PC-9 (cell line): ENCODE measurements at places on chromosomes 13 and 19. TPM values are rescaled to one million over a fixed set of nuclear protein-coding genes. Genes with fewer than 3 reads are reported as not detected.

DNA sequence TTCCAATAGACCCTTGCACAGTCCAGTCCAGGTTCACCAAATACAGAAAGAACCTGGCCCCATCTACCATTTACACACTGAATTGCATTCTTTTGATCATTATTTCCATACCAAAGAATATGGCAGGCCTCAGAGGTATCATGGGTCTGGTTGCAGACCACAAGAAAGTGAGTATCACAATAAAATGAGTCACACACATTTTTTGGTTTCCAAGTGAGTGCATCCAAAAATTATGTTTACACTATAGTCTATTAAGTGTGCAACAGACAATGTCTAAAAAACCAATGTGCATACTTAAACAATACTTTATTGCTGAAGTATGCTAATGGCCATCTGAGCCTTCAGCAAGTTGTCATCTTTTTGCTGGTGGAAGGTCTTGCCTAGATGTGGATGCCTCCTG lies 105.3 kb downstream of the SPACA7 start:
- H3K4me1 ChIP-seq, result no peaks in the 10 kb centered on the region
- H3K4me3 ChIP-seq, result no peak overlapping the region
- H3K27me3 ChIP-seq, result no peaks in the 10 kb centered on the region
- H3K27ac ChIP-seq, result no peak overlapping the region
- no peak for DNase-seq

GRCh38 chr19:49573009-49573408 lies 7.3 kb downstream of the NOSIP start:
- H3K4me3 ChIP-seq, result no peak overlapping the region
- H3K36me3 ChIP-seq, result no peaks in the 10 kb centered on the region
- no peaks in the 10 kb centered on the region for H3K27me3 ChIP-seq
- H3K27ac ChIP-seq, result no peak overlapping the region
- DNase-seq, result no peak
- H3K4me1 ChIP-seq, result no peaks in the 10 kb centered on the region

Gene GIPR
- 5.8 and 6.7 TPM in 2 replicates for total RNA-seq

DNA sequence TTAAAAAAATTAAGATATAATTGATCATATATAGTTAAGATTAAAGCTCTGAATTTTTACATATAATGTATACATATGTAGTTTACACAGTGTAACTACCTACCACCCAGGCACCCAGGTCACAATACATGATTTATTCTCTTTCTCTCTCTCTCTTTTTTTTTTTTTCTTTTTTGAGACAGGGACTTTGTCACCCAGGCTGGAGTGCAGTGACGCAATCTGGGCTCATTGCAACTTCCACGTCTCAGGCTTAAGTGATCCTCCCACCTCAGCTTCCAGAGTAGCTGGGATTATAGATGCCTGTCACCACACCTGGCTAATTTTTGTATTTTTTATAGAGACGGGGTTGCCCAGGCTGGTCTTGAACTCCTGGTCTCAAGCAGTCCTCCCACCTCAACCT lies 18.8 kb upstream of the CLASRP start:
- no peaks in the 10 kb centered on the region for H3K4me1 ChIP-seq
- no peaks in the 10 kb centered on the region for H3K27me3 ChIP-seq
- no peak overlapping the region for H3K27ac ChIP-seq
- DNase-seq, result no peak

Gene KIR2DL4
- total RNA-seq, result not detected in 2 replicates

DNA sequence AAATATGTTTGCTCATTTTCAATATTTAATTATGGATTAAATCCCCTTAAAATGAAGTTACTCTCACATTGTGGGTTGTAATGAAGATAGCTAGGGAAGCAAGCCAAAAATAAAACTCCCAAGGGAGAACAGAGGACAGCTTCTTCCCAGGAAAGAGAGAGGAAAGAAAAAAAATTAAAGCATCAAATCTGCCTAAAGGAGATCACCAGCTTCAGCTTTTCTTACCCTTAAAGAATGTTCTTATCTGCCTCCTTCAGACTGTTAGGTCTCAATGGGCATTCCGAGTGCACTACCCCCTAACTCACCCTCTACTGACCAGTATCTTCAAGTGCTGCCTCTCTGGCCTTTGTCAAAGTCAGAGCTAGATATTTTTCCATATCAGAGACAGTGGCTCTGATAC lies 55.2 kb downstream of the XPO4 start:
- no peak overlapping the region for H3K27ac ChIP-seq
- H3K4me1 ChIP-seq, result no peaks in the 10 kb centered on the region
- DNase-seq, result no peak
- no peaks in the 10 kb centered on the region for H3K27me3 ChIP-seq

Gene PSG6
- not detected in 2 replicates for total RNA-seq

Gene ELSPBP1
- total RNA-seq, result not detected in 2 replicates

Gene ZNF226
- 12.9 and 21.7 TPM in 2 replicates for total RNA-seq

- H3K27me3 ChIP-seq, result no peaks in the 10 kb centered on the region
- H3K4me1 ChIP-seq, result peaks cover 25% of the 10 kb centered on the region
- no peak for DNase-seq
- no peaks in the 10 kb centered on the region for H3K36me3 ChIP-seq
These were observed 18.6 kb downstream of the PEPD start for GRCh38 chr19:33503030-33503429.

DNA sequence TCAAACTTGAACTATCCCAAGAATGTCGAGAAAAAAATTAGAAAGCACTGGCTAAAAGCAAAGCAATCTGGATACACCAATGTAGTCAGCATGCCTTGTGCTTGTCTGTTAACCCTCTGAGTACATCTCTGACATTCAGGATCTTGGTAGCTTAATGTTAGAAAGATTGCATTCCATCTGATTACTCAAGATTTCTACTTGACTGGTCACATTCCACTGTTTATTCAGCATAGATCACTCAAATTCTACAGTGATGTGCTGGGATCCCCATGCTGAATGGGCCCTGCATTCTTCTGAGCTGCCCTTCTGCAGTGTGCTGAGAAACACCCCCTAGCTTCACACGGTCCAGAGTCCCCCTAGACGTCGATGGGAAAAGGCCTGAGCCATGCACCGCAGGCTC lies 295.4 kb upstream of the MAB21L1 start:
- peaks cover 21% of the 10 kb centered on the region for H3K4me1 ChIP-seq
- no peaks in the 10 kb centered on the region for H3K36me3 ChIP-seq
- 0 out of 2 replicates have a peak overlapping the region, but pooled peaks have one; percentile 3 for H3K27ac ChIP-seq
- H3K4me3 ChIP-seq, result 0 out of 2 replicates have a peak overlapping the region, but pooled peaks have one; percentile 4

DNA sequence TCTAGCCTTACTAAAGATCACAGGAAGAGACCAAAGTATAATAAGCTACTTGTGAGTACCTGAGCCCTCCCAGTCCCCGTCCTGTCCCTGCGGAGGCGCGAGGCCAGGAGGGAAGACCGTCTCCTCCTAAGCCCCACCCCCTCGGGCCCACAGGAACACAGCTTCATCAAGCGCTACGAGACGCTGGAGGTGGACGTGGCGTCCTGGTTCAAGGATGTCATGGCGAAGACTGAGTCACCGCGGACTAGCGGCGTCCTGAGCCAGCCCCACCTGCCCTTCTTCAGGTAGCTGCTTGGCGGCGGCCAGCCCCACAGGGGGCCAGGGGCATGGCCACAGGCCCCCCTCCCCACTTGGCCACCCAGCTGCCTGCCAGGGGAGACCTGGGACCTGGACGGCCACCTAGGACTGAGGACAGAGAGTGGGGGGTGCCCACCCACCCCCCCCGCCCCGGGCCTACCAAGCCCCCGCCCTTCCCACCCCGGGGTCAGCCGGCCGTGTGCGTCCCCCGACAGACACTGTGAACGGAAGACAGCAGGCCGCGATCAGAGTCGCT lies 2.4 kb upstream of the TGFBR3L start:
- H3K4me1 ChIP-seq, result no peaks in the 10 kb centered on the region; the same call in 1 of the 2 replicates
- H3K27me3 ChIP-seq, result peaks cover 18% of the 10 kb centered on the region
- 0 out of 2 replicates have a peak, but pooled peaks cover 7% of the 10 kb centered on the region for H3K36me3 ChIP-seq
- H3K27ac ChIP-seq, result no peak overlapping the region
- DNase-seq, result no peak
- no peak overlapping the region for H3K4me3 ChIP-seq

DNA sequence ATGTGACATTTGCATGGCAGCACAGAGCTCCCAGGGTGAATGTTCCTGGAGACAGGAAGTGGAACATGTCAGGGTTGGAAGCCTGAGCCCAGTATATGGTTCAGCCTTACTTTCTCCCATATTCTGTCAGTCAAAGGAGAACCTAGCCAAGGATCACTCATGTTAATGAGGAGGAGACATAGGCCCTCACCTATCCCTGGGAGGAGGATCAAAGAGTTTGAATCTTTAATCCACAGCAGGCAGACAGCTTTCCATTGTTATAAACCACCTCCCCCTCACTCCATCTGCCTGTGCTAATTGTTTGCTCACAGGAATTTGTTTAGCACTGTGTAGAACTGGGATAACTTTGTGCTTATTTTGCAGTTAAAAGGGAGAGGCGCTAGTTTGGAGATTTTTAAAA lies 1069.1 kb downstream of the EFNB2 start:
- DNase-seq, result no peak
- no peak overlapping the region for H3K4me3 ChIP-seq
- no peak overlapping the region for H3K27ac ChIP-seq
- no peaks in the 10 kb centered on the region for H3K4me1 ChIP-seq
- H3K36me3 ChIP-seq, result no peaks in the 10 kb centered on the region
- no peaks in the 10 kb centered on the region for H3K27me3 ChIP-seq

- peaks cover 9% of the 10 kb centered on the region; the same call in 1 of the 2 replicates for H3K27me3 ChIP-seq
- H3K36me3 ChIP-seq, result no peaks in the 10 kb centered on the region
- H3K27ac ChIP-seq, result no peak overlapping the region
- H3K4me1 ChIP-seq, result no peaks in the 10 kb centered on the region
- H3K4me3 ChIP-seq, result no peak overlapping the region
- DNase-seq, result no peak
These were observed 468.9 kb upstream of the TSHZ3 start for GRCh38 chr19:31817971-31818797.

Gene CCDC159
- 9.4 and 13.7 TPM in 2 replicates for total RNA-seq

Gene ALKBH6
- 48.2 and 55.1 TPM in 2 replicates for total RNA-seq

Gene RGCC
- total RNA-seq, result 3.4 and 4.8 TPM in 2 replicates

Gene PPAN
- 38.4 and 41.0 TPM in 2 replicates for total RNA-seq

DNA sequence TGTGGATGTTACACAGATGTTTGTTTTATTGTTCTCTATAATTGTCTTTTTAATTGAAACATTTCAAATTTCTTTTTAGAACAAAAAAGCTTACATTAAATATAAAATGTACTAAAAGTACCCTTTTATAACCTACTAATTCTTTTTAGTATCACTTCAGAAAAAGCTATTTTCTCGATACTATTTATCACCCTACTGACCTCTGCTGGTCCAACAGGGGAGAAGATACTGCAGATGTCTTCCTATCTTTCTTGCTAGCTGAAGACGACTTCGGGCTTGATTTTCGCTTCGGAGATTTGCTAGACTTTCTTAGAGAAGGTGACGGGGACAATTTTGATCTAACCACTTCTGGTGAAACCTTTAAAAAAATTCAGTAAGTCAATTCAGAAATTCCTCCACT lies 42.4 kb downstream of the ZC3H13 start:
- no peak overlapping the region for H3K4me3 ChIP-seq
- no peaks in the 10 kb centered on the region for H3K27me3 ChIP-seq
- H3K4me1 ChIP-seq, result no peaks in the 10 kb centered on the region
- H3K27ac ChIP-seq, result no peak overlapping the region

GRCh38 chr13:33454844-33455705 lies 169.5 kb upstream of the STARD13 start:
- no peaks in the 10 kb centered on the region for H3K27me3 ChIP-seq
- H3K27ac ChIP-seq, result no peak overlapping the region
- H3K4me3 ChIP-seq, result no peak overlapping the region
- H3K4me1 ChIP-seq, result no peaks in the 10 kb centered on the region
- DNase-seq, result no peak
- H3K36me3 ChIP-seq, result no peaks in the 10 kb centered on the region

Gene OR7E24
- total RNA-seq, result not detected in 2 replicates

Gene FREM2
- 0.53 and 0.65 TPM in 2 replicates for total RNA-seq

Gene FGF21
- total RNA-seq, result 0.41 and 0.78 TPM in 2 replicates

- H3K27me3 ChIP-seq, result peaks cover 56% of the 10 kb centered on the region
- peaks cover 7% of the 10 kb centered on the region; the same call in 1 of the 2 replicates for H3K4me1 ChIP-seq
- no peak overlapping the region for H3K4me3 ChIP-seq
- H3K27ac ChIP-seq, result no peak overlapping the region
- peak; percentile 9 for DNase-seq
These were observed 897 bp downstream of the GPR4 start for GRCh38 chr19:45601115-45601514.

Gene ZNF253
- total RNA-seq, result 4.2 and 5.1 TPM in 2 replicates
